Activated CD4-positive, alpha-beta memory T cell treated with anti-CD3 and anti-CD28 coated beads, Interleukin-2, amount 10 ng/mL, durations not matched to agents 7 days and 5 days (primary cell): ENCODE measurements at places on chromosomes 16 and 17. TPM values are rescaled to one million over a fixed set of nuclear protein-coding genes. Genes with fewer than 3 reads are reported as not detected.
A peak's percentile ranks its signal among the peaks of the same experiment; 100 is the strongest.

GRCh38 chr17:17508646-17509591 lies 12.7 kb upstream of the RASD1 start:
- DNase-seq: no peak
- no peaks in the 10 kb centered on the region for H3K36me3 ChIP-seq
- peaks cover 9% of the 10 kb centered on the region for H3K4me1 ChIP-seq
- no peak overlapping the region for H3K27ac ChIP-seq
- H3K4me3 ChIP-seq: no peak overlapping the region

DNA sequence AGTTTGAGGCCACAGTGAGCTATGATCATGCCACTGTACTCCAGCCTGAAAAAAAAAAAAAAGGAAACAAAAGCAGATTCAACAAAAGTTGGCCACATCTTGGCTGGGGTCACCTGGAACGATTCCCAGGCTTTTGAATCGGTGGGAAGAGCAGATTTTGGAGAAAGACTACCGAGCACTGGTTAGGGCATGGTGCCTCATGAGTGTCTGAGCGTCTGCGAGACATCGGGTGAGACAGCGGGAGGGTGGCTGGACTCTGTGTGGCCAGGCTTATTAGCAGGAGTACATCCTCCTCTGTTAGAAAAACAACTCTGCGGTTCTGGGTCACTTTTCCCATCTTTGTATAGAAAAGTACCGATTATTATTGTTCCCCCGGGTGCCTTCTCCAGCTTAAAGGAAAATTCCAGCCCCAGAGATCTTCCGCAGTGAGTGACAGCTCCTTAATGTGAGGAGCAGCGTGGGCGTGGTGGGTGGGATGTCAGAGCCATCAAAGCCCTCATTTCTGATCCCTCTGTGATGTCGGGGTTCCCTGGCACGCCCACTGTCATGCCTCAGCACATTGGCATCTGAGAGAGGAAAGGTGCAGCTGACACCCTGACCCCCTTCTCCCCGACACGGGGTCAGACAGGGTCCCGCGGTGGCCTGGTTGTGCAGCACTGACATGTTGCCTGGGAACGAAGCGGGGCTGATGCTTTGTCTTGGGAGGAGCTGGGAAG lies 6.9 kb downstream of the RGS9 start:
- peaks cover 3% of the 10 kb centered on the region for H3K27me3 ChIP-seq
- no peak overlapping the region for H3K27ac ChIP-seq
- H3K4me1 ChIP-seq: peaks cover 34% of the 10 kb centered on the region
- H3K4me3 ChIP-seq: no peak overlapping the region
- DNase-seq: no peak

DNA sequence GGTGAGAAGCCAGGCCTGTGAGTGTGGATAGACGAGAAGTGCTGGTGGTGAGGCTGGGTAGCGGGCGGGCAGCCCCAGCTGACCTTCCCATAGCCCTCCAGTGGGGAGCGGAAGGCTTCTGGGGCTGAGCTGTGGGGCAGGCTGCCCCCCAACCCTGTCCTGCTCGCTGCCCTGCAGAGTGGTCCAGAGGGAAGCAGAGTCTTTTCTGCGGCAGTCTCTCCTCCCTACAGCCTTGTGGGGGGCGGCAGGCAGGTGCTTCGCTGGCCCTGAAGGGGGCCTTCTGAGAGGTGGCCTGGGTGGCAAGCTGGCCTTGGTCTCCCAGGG lies 3.7 kb downstream of the NLGN2 start:
- no peak for DNase-seq
- no peak overlapping the region for H3K4me3 ChIP-seq
- peaks cover 9% of the 10 kb centered on the region for H3K4me1 ChIP-seq
- no peak overlapping the region for H3K27ac ChIP-seq
- H3K36me3 ChIP-seq: no peaks in the 10 kb centered on the region

DNA sequence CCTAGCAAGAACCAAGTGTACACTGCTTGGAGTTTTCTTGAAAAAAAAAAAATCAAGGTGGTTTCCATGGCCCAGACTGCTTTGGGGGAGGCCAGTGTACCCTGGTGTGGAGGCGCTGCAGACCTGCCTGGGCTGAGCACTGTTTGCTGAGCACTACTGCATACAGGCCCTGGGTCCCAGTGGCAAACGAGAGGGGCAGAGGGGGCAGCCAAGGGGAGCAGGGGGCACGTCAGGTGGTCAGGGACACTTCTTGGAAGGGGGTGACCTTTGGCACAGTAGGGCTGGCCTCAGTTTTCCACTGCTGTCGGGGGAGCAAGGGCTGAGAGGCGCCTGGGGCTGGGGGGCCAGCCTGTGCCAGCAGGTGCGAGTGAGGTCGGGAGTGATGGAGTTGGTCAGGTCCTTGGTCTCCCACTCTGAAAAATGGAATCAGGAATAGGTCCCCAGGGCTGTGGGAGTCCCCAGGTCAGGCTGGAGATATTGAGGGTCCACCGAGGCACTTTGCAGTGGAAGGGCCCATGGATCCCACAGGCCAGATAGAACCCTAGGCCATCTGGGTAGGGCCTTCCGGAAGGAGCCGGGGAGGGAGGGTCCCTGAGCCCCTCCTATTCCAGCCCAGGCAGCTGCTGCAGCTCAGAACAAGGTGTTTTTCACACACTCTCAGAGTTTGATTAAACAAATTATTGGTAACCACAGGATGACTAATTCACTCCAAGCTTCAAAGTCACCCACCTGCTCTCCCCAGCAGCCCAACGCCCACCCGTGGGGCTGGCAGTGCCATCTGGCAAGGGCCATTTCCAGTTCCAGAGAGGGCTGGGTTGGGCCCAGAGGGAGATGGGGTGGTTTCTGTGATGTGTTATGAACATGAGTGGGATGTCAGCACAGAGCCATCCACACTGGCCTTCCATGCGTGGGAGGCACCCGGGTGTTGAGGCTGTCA lies 3.5 kb downstream of the ZFPM1 start:
- H3K27ac ChIP-seq: peak overlapping the region; percentile 77
- no peaks in the 10 kb centered on the region for H3K36me3 ChIP-seq
- H3K4me1 ChIP-seq: peaks cover 26% of the 10 kb centered on the region
- peaks cover 1% of the 10 kb centered on the region for H3K27me3 ChIP-seq
- peak overlapping the region; percentile 71 for H3K4me3 ChIP-seq
- DNase-seq: no peak

DNA sequence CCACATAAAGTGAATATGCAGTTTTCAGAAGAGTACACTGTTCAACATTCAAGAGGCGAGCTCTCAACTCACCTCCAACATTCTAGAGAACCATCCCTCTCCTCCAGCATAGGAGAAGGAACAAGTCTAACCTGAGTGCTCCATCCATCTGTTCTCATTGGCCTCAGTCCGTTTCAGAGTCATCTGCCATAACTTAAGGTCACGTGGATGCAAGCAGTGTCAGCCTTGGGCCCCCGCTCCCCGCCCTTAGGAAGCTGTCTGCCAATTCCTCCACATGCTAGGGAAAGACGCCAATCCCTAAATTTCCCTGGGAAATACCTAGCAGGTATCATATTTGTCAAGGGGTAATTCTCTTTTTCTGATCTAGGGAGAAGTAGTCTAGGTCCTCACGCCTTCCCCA lies 21.4 kb downstream of the MARVELD3 start:
- no peaks in the 10 kb centered on the region for H3K27me3 ChIP-seq
- H3K4me3 ChIP-seq: no peak overlapping the region
- no peaks in the 10 kb centered on the region for H3K36me3 ChIP-seq
- H3K27ac ChIP-seq: no peak overlapping the region

DNA sequence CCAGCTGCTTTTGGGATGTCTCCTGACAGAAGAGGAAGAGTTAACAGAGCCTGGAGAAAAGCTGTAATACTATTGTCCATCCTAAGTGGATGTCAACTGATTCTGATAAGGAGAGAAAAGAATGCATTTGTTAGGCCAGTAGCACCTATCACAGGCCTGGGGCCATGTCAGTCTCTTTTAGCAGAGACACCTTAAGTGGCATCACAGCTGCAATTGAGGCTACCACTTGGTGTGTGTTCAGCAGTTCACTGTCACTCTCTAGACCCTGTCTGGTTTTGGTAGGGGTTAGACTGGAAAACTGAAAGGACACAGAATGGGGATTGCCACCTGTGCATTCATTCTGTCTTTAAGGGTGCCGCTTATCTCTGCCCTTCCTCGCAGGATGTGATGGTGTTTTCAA lies 42.0 kb downstream of the PSMD12 start:
- H3K36me3 ChIP-seq: no peaks in the 10 kb centered on the region
- no peak overlapping the region for H3K27ac ChIP-seq
- no peak overlapping the region for H3K4me3 ChIP-seq

GRCh38 chr17:7137171-7137943 lies 22.7 kb upstream of the ASGR2 start:
- H3K36me3 ChIP-seq: no peaks in the 10 kb centered on the region
- H3K27me3 ChIP-seq: peaks cover 21% of the 10 kb centered on the region
- no peak overlapping the region for H3K27ac ChIP-seq
- no peak for DNase-seq

- H3K4me3 ChIP-seq: no peak overlapping the region
- no peak overlapping the region for H3K27ac ChIP-seq
- H3K27me3 ChIP-seq: no peaks in the 10 kb centered on the region
- H3K36me3 ChIP-seq: no peaks in the 10 kb centered on the region
Measured at GRCh38 chr17:56570199-56570598, 23.3 kb upstream of the NOG start.

DNA sequence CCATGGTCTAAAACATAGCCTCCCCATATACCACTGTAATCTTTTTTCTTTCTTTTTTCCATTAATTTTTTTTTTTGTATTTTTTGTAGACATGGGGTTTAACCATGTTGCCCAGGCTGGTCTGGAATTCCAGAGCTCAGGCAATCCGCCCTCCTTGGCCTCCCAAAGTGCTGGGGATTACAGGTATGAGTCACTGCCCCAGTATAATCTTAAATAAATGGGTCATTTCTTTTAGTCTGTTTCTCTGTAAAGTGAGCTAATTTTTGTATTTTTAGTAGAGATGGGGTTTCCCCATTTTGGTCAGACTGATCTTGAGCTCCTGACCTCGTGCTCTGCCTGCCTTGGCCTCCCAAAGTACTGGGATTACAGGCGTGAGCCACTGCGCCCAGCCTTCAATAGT lies 5.7 kb upstream of the NME1 start:
- H3K36me3 ChIP-seq: no peaks in the 10 kb centered on the region
- no peaks in the 10 kb centered on the region for H3K27me3 ChIP-seq
- peaks cover 9% of the 10 kb centered on the region for H3K4me1 ChIP-seq
- no peak overlapping the region for H3K4me3 ChIP-seq
- DNase-seq: no peak

FOXN1 gene
- total RNA-seq: not detected

DNA sequence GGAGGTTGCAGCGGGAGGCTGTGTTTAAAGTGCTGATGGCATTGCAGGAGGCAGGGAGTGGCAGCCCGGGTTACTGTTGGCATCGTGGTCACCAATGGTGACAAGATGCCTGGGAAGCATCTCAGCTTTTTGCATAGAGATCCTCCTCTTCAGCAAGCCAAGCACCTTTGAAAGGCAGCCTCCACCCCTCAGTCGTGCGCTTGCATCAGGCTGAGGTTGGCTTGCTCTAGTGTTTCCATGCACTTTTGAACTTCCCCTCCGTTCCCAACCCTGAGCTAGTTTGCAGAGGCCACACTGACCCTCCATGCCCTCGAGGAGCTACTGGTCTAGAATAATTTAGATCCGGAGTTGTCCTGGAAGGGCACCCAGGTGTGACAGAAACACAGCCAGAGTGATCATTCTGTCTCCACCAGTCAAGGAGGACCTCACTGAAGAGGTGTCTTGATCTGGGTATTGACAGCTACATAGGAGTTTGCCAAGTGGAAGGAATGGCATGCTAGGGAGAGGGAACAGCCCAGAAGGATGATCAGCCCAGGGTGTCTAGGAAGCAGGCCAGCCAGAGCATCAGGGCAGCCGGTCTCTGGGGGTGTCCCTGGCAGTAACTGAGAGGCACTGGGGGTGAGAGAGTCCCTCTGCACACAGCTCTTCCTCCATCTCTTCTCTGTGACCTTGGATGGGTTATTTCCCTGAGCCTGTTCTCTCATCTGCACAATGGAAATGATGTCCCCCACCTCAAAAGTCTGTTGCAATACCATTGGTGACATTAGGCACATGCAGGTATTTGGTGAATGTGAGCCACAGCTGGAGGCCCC lies 7.7 kb downstream of the BEAN1 start:
- no peaks in the 10 kb centered on the region for H3K4me1 ChIP-seq
- no peak overlapping the region for H3K27ac ChIP-seq
- H3K4me3 ChIP-seq: no peak overlapping the region
- DNase-seq: no peak
- no peaks in the 10 kb centered on the region for H3K36me3 ChIP-seq
- peaks cover 32% of the 10 kb centered on the region for H3K27me3 ChIP-seq

DNA sequence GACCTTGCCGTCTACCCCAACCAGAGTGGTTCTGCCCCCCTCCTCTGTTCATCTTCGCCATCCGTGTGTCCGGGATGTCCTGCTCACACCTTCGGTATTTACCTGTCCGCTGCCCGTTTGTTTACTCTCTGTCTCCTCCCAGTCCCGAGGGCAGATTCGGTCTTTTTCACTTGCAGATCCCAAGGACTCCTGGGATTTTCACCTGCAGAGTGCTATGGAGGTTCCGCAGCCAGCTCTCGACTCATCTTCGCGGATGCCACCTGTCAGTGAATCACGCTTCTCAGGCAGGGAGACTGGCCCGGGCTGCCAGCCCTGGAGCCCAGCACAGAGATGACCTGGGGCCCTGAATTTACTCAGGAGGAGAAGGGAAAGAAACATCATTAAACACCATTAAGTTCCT lies 8.1 kb downstream of the CRISPLD2 start:
- no peaks in the 10 kb centered on the region for H3K4me1 ChIP-seq
- H3K36me3 ChIP-seq: no peaks in the 10 kb centered on the region
- H3K27me3 ChIP-seq: peaks cover 8% of the 10 kb centered on the region
- no peak overlapping the region for H3K4me3 ChIP-seq

MMD gene
- 29.6 TPM for total RNA-seq

SYCE1L gene
- total RNA-seq: 12.8 TPM
